ENCODE measurements at places on chromosomes 7 and 10.

DNA sequence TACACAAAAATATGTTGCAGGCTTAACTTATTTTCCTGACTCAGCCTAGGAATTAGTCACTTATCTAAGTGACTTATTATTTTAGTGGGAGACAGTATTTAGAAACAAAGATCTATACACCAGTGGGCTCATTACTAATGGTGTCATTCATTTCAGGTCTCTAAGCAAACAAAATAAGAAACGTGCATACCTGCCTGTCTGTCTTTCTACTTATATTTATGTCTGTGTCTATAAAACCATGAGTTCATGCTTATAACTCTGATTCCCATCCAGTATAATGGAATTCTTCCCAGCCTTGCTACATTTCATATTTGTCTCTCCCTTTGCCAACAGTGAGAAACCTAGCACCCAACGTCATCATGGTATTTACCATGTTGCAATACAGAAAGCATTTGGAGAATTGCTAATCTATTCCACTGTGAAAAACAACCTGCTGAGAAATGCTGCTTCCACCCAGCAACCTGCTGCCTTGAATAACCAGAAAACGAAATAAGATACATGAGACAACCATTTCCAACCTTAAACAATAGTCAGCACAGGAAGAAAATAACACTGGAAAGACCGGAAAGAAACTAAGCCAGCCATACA, 501.0 kb downstream of the GLRX3 start:
- H3K27me3 ChIP-seq, result peaks cover 19% of the 10 kb centered on the region
- H3K4me1 ChIP-seq, result no peaks in the 10 kb centered on the region
- DNase-seq, result no peak
- H3K36me3 ChIP-seq, result no peaks in the 10 kb centered on the region

GRCh38 chr10:103849212-103849877, 6.0 kb downstream of the SH3PXD2A start:
- H3K27ac ChIP-seq, result no peak overlapping the region
- no peak overlapping the region for H3K4me3 ChIP-seq
- H3K4me1 ChIP-seq, result peaks cover 15% of the 10 kb centered on the region
- DNase-seq, result no peak

- no peak overlapping the region for H3K4me3 ChIP-seq
- H3K27ac ChIP-seq, result no peak overlapping the region
- H3K27me3 ChIP-seq, result no peaks in the 10 kb centered on the region
- no peaks in the 10 kb centered on the region for H3K4me1 ChIP-seq
Observed at GRCh38 chr10:124561206-124561605, 99.6 kb downstream of the LHPP start.

- H3K27me3 ChIP-seq, result no peaks in the 10 kb centered on the region
- DNase-seq, result no peak
- H3K4me3 ChIP-seq, result no peak overlapping the region
- no peaks in the 10 kb centered on the region for H3K36me3 ChIP-seq
- H3K27ac ChIP-seq, result no peak overlapping the region
Observed at GRCh38 chr10:84029840-84030239, 109.5 kb upstream of the GHITM start.

GRCh38 chr10:124650820-124651401, 93.3 kb downstream of the FAM53B start:
- peak; percentile 90 for DNase-seq
- H3K36me3 ChIP-seq, result peaks cover 6% of the 10 kb centered on the region
- H3K27ac ChIP-seq, result peak overlapping the region; percentile 57
- no peak overlapping the region for H3K4me3 ChIP-seq
- H3K27me3 ChIP-seq, result no peaks in the 10 kb centered on the region

DNA sequence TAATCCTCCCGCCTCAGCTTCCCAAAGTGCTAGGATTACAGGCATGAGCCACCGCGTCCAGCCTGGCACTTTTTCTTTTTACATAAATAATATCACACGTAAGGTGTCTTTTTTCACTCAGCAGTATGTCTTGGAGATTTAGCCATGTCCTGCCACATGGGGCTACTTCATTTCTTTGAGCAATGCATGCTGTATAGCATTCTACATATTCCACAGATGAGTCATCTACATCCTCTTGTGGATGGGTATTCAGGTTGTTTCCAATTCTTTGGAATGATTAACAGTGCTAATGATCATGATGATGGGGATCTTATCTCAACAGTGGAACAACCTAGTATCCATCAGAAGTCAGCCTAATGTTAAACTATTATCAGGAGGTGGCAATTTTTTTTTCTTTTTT, 50.8 kb downstream of the ZNF503 start:
- no peak overlapping the region for H3K4me3 ChIP-seq
- no peak for DNase-seq
- H3K36me3 ChIP-seq, result no peaks in the 10 kb centered on the region
- H3K27me3 ChIP-seq, result no peaks in the 10 kb centered on the region

DNA sequence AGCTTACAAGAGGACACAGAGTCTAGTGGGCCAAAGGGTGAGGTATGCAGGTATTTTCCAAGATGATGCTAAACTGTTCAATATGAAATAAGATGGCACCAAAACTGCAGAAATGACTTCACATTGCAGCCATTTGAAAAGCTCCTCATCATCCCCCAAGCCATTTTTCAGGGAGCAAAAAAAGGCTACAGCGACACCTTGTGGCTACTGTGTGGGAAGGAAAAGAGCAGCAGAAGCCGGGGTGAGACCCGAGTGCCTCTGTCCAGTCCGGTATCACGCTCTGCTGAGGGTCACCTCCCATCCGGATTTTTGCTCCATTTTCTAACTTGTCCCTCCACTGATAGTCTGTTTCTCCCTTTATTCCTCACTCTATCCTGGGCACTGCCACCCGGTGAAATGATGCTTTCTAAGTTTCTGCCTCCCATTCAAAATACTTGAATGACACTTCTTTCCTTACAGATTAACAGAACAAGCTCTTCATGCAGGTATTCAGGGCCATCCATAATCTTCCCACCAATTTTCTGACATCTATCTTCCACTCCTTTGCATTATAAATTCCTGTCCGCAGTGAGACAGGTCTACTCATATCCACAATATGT, 220.2 kb downstream of the DGKI start:
- H3K36me3 ChIP-seq, result no peaks in the 10 kb centered on the region
- H3K4me1 ChIP-seq, result no peaks in the 10 kb centered on the region
- peak; percentile 56 for DNase-seq
- H3K27ac ChIP-seq, result no peak overlapping the region
- H3K27me3 ChIP-seq, result peaks cover 14% of the 10 kb centered on the region
- H3K4me3 ChIP-seq, result no peak overlapping the region

DNA sequence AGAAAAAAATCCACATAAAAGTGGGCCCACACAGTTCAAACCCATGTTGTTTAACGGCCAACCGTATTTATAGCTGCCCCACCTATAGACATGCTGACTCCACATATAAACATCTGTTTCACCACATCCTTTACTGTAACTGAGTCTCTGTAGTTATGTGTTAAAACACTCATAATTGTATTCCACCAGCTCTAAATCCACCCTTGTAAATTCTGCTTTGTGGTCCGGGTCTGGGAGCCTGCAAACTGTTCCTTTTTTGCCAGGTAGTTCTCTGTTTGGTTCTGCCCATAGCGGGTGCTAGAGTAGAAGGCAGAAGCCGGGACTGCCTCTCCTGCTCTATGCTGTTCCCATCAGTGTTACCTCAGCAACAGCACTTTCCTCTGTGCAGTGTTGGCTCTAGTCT, 20.2 kb upstream of the FHIP2A start:
- peak; percentile 16 for DNase-seq
- no peaks in the 10 kb centered on the region for H3K27me3 ChIP-seq
- no peak overlapping the region for H3K27ac ChIP-seq

DNA sequence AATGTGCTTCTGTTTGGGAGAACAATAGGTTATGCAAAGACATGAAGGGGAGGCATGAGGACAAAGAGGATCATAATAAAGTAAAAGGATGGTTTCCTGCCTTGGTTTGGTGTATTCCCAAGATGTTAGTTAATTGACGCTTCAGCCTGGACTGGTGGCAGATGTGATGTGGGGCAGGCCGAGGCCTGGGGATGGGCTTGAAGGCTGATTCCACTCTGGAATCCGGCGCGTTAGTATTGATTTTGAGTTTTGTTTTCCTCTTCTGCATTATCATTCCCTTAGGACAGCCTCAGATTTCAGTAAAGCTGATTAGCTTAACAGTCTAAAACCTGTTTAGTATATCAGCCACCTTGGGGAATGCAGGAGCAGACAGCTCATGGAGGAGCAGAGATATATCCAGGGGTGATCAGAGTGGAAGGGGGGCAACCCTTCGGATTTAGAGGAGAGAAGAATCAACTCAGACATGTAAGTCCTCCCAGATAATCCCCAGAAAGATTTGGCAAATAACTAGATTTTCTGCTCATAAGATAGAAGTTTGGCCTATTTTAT, 159.8 kb upstream of the MTPN start:
- DNase-seq, result no peak
- H3K27me3 ChIP-seq, result peaks cover 1% of the 10 kb centered on the region
- no peaks in the 10 kb centered on the region for H3K36me3 ChIP-seq
- no peak overlapping the region for H3K27ac ChIP-seq

DNA sequence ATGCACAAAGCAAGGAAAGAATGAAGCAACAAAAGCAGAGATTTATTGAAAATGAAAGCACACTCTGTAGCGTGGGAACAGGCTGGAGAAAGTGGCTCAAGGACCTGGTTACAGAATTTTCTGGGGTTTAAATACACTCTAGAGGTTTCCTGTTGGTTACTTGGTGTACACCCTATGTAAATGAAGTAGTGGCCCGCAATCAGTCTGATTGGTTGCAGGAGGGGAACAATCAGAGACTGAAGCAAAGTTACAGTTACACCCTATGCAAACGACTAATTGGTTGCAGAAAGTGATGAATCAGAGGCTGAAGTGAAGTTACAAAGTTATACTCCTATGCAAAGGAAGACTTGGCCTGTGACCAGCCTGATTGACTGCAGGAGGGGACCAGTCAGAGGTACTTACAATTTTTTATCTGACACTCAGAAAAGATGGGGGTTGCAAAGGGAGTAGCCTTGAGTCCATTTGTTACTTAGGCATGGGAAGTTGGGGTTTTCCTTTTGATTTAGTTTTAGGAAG, 3.6 kb upstream of the MTPN start:
- H3K27ac ChIP-seq, result peak overlapping the region; percentile 81
- H3K27me3 ChIP-seq, result no peaks in the 10 kb centered on the region
- H3K36me3 ChIP-seq, result peaks cover 2% of the 10 kb centered on the region
- peak overlapping the region; percentile 58 for H3K4me3 ChIP-seq

GRCh38 chr7:55105952-55106351, 87.1 kb downstream of the EGFR start:
- H3K4me3 ChIP-seq, result no peak overlapping the region
- peaks cover 3% of the 10 kb centered on the region for H3K4me1 ChIP-seq
- no peaks in the 10 kb centered on the region for H3K36me3 ChIP-seq
- DNase-seq, result no peak
- no peak overlapping the region for H3K27ac ChIP-seq
- peaks cover 28% of the 10 kb centered on the region for H3K27me3 ChIP-seq

DNA sequence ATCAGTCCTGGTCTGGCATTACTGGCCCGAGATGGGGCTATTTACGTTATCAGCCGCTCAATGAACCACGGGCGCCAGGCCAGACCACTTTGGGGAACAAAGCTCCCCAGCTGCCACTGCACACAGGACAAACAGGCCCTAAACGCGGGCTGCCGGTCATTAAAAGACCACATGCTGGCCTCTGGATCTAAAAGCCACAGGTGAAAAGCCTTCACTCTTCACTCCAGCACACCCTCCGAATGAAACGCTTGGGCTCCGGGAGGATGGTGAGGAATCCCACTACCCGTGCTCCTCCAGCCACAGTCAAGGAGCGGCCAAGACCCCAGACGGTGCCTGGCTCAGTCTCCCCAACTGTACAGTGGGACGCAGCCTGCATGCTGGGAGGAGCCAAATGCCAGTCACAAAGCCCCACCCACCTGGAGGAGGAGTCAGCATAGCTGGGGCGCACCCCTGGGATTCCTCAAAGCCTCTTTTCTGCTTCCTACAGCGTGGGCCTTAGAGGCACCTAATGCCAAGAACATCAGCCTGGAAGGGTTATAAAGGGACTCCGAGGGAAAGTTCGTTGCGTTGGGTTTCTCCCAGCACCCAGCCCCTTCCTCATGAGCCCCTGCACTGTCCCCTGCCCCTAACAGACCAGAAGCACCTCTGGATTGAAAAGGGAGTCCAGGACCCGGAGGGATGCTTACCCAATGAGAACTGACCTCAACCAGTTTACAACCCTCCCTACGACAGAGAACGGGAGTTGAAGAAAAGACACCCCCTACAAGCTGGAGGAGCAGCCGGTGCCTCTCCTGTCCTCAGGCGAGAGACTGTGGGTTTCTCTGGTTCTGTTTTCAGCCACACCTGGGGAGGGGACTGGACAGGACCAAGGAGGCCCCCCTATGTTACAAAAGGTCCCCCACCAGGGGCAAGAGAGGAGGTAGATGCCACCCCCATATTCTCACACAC, 4.7 kb downstream of the PDGFA start:
- no peaks in the 10 kb centered on the region for H3K36me3 ChIP-seq
- H3K27me3 ChIP-seq, result peaks cover 19% of the 10 kb centered on the region
- peak; percentile 38 for DNase-seq
- peaks cover 18% of the 10 kb centered on the region for H3K4me1 ChIP-seq
- no peak overlapping the region for H3K27ac ChIP-seq

- peaks cover 10% of the 10 kb centered on the region for H3K36me3 ChIP-seq
- DNase-seq, result no peak
- no peaks in the 10 kb centered on the region for H3K27me3 ChIP-seq
- no peak overlapping the region for H3K27ac ChIP-seq
Observed at GRCh38 chr7:2062648-2063047, 170.1 kb downstream of the MAD1L1 start.

DNA sequence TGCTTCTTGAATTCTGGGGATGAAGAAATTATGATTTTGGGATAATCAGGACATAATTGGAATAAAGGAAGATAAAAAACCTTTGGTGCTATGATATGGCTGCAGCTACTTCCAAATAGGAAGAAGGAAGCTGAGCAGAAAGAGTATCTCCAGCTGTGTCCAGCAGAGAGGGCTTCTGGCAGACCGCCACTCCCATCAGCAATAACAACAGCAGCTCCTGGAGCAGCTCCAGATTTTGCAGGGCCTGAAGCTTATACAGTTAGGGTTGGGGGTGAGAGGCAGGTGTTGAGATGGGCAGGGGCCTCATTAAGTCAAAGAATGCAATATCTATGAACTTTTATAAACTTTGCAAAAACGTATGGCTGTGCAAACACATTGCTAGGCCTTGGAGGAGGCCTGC, 62.3 kb downstream of the C10orf120 start:
- H3K27me3 ChIP-seq, result peaks cover 7% of the 10 kb centered on the region
- H3K4me3 ChIP-seq, result no peak overlapping the region
- H3K27ac ChIP-seq, result no peak overlapping the region
- no peaks in the 10 kb centered on the region for H3K36me3 ChIP-seq
- no peaks in the 10 kb centered on the region for H3K4me1 ChIP-seq

GRCh38 chr7:120052884-120053382, 220.0 kb upstream of the KCND2 start:
- no peaks in the 10 kb centered on the region for H3K36me3 ChIP-seq
- no peaks in the 10 kb centered on the region for H3K27me3 ChIP-seq
- no peak for DNase-seq
- no peak overlapping the region for H3K4me3 ChIP-seq
- H3K4me1 ChIP-seq, result no peaks in the 10 kb centered on the region
- H3K27ac ChIP-seq, result no peak overlapping the region

GRCh38 chr10:95935429-95935828, 27.7 kb downstream of the CC2D2B start:
- no peaks in the 10 kb centered on the region for H3K36me3 ChIP-seq
- no peak overlapping the region for H3K27ac ChIP-seq
- H3K27me3 ChIP-seq, result peaks cover 4% of the 10 kb centered on the region
- no peak overlapping the region for H3K4me3 ChIP-seq
- no peaks in the 10 kb centered on the region for H3K4me1 ChIP-seq
